ENCODE measurements at places on chromosomes 7 and 10.

DNA sequence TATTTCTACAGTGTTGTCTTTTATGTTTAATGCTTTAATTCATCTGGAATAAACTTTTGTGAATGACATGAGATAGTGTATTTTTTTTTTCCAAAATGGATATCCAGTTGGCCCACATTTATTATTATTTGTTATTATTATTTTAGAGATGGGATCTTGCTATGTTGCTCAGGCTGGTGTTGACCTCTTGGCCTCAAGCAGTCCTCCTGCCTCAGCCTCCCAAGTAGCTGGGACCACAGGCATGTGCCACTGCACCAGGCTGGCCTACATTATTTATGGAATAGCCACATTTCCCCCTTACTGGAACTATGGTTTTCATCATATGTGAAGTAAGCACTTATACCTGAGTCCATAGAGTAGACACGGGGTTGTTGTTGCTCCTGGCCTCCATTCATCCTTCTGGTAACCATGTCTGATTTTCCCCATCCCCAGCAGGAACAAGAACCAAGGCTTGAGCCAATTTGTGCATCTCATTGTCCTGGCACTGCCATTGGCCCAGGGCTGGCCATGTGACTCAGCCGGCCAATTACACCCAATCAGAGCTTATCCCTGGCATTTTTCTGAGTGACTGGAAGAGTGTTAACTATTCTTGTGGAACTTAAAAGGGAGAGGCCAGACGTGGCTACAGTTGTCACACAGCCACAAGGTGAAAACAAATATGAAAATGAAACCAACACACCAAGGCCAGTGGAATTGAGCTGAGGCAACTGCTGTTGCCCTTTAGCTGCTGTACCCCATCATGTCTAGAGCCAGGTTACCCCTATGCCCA is 23.1 kb downstream of the PRF1 start:
- DNase-seq = peak; percentile 14

GRCh38 chr7:74575083-74575784 is 82.3 kb upstream of the GTF2I start:
- peak; percentile 33 for DNase-seq

GRCh38 chr10:97456034-97456685 is 10.2 kb downstream of the ZDHHC16 start:
- no peak for DNase-seq

- no peak for DNase-seq
Observed at GRCh38 chr10:96439725-96440124, 74.0 kb downstream of the TLL2 start.

DNA sequence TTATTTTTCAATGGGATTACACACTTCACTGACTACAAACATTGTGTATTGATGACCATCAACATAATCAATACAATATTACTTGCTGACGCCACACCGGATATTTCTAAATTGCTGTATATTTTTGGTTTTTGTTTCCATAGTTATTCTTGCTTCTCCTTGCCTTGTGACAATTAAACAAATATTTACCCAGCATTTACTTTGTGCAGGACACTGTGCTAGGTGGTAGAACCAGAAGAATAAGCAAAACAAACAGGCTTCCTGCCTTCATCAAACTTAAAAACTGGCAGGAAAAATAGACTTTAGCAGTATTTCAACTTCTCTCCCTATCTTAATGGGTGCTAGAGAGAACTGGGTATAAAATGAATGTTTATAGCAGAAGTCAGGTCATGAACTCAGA is 50.6 kb downstream of the ZNF277 start:
- DNase-seq = no peak

- no peak for DNase-seq
Observed at GRCh38 chr7:45387837-45388236, 186.3 kb upstream of the ADCY1 start.

DNA sequence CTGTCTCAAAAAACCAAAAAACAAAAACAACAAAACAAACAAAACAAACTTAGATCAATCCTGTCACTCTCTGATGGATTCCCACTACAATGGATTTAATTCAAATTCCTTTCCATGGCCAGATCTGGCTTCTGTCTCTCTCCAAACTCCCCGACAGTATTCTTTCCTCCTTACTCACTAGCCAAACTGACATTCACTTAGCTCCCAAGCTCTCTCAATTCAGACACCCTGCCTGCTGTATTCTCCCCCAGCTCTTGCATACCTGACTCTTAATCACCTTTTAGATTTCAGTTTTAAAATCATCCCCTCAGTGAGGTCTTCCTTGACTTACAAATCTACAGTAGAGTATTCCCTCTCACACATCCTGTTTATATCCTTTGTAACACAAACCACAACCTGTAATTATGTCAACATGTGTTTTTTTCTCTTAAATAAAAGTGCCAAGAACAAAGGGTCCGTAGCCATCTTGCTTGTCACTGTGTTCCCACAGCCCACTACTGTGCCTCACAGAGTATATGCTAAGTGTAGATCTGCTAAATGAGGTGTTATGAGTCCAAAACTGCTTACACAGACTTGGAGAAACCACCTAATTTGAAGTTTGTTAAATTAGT is 14.4 kb downstream of the HERPUD2 start:
- DNase-seq = no peak

DNA sequence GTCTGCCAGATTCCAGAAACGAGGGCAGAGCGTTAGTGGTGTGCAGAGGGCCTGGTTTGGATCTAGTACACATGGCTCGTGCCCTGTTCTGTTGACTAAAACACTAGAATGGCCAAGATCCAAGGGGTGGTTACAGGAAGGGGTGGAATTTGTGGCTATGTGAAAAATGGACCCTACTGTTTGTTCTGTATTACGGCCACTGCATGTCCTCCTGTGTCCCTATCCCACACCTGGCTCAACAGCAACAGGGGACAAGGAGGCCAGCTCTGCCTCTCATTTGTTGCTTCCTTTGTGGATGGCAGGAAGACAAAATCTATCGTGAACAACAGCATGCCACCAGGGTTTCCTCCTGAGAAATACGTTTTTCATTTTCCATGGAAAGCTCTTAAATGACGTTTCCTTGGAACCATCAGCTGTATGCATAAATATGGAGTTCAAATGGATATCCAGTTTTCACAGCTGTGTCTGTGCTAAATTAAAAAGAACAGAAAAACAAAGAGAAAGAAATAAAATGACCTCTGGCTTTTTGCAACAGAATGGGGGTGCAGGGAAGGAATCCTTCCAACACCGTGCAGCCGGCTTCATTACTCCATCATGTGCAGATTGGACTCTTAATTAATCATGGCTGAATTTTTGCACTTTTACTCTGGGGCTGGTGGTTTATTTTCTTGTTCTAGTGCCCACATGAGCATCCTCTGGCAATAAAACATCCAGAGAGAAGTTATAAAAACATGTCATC is 318.9 kb downstream of the CXCL12 start:
- no peak for DNase-seq

DNA sequence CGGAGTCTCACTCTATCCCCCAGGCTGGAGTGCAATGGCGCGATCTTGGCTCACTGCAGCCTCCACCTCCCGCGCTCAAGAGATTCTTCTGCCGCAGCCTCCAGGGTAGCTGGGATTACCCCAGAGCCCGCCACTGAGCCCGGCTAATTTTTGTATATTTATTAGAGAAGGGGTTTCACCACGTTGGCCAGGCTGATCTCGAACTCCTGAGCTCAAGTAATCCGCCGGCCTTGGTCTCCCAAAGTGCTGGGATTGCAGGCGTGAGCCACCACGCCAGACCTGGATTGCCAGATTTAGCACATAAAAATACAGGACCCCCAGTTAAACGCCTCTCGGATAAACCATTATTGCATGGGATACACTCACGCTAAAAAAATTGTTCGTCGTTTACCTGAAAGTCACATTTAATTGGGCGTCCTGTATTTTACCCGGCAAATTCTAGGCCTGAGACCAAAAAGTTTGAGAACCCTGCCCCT is 375 bp upstream of the GATAD1 start:
- DNase-seq = no peak

- DNase-seq = no peak
Observed at GRCh38 chr7:143015084-143015483, 11.8 kb downstream of the OR9A2 start.

DNA sequence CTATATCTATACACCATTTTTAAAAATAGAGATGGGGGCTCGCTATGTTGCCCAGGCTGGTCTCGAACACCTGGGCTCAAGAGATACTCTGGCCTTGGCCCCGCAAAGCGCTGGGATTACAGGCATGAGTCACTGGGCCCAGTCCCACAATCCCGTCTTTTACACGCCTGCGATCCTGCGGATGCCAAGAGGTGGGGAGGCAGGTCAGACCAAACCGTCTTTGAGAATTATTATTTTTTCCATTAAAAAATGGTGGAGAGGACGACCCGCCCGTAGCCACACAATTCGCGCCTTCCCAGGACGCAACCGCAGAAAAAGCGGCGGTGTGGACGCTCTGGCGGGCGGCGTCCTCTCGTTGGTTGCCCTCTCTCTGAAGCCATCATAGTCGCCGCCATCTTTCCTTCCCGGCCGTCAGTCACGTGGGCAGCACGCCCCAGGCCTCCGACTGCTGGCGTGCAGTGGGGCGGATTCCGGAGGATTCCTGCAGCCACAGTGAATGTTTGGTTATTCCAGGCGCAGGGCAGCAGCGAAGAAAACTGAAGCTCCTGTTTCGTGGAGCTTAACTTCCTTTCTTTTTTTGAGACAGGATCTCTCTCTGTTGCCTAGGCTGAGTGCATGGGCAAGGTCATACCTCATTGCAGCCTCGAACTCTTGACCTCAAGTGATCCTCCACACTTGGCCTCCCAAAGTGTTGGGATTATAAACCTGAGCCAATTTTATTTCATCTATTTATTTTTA is 9.9 kb upstream of the EPHB4 start:
- peak; percentile 92 for DNase-seq

DNA sequence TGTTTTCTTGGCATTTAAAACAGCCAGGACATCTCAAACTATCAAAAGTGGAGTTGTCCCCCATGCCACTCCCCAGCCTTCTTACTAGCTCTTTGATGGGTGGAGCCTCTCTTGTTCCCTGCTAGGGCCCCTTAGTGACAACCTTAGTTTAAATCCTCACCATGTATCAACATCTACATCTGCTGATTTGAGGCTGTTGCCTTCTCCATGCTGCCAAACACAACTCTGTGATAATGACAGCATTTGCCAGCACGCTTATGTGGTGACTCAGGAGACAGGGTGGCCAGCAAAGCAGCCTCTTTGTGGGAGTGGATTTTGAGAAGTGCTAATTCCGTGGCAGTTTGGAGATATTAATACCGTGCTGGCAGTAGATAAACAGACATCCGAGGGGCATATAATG is 145.4 kb downstream of the LRRC4 start:
- DNase-seq = peak; percentile 82
